Tibial artery (tissue), 4 donors: ENCODE measurements at places on chromosomes 3 and 15.

DNA sequence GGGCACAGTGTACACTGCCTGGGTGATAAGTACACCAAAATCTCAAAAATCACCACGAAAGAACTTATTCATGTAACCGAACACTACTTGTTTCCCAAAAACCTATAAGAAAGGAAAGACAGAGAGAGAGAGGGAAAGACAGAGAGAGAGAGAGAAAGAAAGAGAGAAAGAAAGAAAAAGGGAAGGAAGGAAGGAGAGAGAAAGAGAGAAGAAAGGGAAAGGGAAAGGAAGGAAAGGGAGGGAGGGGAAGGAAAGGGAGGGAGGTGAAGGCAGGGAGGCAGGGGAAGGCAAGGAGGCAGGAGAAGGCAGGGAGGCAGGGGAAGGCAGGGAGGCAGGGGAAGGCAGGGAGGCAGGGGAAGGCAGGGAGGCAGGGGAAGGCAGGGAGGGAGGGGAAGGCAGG is 48.2 kb downstream of the ANXA2 start:
- no peak for DNase-seq

DNA sequence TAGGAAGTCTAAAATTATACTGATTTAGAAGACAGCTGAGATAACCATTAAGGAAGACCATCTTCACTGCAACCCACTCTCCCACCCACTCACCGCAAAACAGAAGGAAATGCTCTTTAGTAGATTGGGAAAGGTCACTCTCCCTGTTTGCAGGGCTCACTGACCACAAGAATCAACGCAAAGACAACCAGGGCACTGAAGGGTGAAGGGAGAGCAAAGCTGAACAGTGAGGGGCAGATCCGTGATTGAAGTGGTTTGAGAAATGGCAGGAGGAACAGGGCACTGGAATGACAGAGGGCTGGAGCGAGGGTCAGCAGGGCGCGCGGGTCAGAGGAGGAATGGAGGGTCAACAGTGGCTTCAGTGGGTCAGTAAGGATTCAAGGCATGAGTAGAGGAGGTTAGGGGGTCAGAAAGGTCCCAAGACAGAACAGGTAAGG is 520 bp downstream of the MESD start:
- DNase-seq = no peak

DNA sequence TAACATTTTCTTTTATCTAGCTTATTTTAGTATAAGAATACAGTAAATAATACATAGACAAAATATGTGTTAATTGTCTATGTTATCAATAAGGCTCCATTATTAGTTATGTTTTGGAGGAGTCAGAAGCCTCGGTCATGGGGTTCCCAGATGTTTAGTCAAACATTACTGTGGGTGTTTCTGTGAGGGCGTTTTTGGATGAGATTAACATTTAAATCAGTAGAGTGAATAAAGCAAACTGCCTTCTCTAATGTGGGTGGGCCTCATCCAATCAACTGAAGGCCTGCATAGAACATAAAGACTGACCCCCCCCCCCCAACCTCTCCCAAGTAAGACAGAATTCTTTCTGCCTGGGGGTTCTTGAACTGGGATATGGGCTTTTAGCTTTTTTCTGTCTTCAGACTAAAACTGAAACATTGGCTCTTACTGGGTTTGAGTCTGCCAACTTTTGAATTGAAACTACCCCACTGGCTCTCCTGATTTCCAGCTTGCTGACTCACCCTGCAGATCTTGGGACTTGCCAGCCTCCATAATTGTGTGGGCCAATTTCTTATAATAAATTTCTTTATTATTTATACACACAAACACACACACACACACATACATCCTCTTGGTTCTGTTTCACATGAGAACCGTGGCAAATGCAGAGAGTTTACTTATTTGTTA is 192.0 kb downstream of the TPRG1 start:
- DNase-seq = peak; percentile 70

- DNase-seq = no peak
These were observed 53.8 kb upstream of the PLAAT1 start for GRCh38 chr3:193187070-193187722.

- no peak for DNase-seq
These were observed 114.6 kb upstream of the FLNB start for GRCh38 chr3:57893668-57894067.
